Stimulated activated CD4-positive, alpha-beta T cell treated with anti-CD3 and anti-CD28 coated beads, Interleukin-15, amount 100 ng/mL, for 48 hours (primary cell): ENCODE measurements at places on chromosomes 5 and 9.
A peak's percentile ranks its signal among the peaks of the same experiment; 100 is the strongest.

DNA sequence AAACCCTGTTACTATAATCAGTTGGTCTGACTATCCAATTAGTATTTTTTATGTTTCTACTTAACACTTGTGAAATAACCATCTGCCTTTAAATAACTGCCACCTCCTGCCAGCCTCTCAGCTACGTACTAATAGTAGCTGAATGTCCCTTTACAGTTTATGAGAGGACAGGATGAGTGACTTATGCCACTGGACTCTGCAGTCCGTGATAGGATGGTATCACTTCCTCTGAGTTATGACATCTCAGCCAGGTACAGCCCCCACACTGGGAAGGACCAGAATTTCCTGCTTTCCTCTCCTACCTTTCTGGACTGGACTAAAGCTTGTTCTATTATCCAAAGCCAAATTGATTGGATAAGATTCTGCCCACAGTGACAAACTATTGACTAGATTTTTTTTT lies 102.9 kb downstream of the ZFAND5 start:
- DNase-seq: no peak

- no peak for DNase-seq
These were observed 31.4 kb upstream of the RAB3C start for GRCh38 chr5:58551492-58551891.

DNA sequence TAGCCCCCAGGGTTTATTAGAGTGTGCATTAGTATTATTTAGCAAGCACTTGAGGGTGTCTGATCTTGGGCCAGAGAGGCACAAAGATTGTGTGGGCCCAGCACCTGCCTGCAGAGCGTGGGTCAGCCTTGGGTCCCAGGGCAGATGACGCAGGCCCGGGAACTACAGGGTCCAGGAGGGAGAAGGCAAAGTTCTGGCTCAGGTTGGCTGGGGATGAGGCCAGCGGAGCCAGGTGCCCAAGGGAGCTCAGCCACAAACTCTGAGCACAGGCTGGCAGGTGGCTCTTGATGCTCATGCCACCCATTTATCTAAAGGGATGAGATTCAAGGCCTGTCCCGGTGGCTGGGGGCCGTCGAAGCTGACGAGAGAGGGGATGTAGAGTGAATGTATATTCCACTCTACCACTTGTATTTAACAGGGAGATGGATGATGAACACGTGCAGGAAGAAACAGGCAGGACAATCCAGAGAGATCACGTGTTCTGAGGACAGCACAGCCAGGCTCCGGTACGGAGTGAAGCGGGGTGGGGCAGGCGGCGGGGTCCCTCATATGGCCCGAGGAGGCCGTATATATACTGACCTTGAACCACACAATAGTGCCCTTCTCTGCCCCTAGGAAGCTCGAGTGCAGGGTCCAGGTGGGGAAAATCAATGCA lies 818 bp upstream of the OBP2A start:
- no peak for DNase-seq

DNA sequence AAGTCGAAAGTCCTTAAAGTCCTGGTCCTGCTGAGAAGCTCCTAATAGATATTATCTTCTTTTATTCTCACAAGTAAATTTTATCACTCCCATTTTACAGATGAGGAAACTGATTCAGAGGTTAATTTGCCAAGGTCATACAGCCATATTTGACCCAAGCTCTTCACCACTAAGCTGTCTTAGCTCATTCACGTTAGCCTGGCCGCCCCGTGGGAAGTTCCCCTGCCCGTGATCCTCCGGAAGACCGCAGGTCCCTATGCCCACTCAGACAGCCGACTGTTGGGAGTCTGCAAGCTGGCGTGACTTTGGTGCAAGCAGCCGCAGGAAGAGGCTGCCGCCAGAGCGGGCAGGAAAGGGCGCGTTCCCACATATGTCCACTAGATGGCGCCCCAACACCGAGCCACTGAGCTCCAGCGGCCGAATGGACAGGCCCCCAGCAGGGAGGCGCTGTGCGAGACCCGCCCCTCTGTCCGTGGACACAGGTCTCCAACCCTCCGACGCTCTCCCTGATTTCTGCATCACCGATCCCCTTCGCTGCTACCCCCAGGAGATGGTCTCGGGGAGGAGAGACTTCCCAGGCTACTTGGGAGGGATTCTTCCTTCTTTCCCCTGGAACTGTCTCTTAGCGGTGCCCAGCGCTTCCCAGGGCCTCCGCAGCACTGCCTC lies 10.0 kb upstream of the ARAP3 start:
- peak; percentile 66 for DNase-seq

DNA sequence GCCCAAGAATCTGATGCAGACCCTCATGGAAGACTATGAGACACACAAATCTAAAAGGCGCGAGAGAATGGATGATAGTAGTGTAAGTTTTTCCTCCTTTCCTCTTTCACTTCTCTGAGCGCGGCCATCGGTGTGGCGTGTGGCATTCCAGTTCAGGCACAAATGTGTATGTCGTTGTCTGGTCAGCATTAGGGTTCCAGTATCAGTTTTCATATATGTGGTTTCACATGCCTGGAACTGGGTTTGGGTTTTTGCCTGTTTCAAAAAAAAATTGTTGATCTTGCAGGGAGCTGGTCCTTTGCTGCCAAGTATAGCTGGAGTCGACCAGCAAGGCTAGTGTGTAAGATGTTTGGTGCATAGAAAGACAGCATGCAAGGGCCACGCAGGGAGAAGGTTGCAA lies 51.5 kb downstream of the C9orf152 start:
- no peak for DNase-seq

GRCh38 chr5:66958201-66958979 lies 238.2 kb downstream of the CD180 start:
- DNase-seq: no peak

GRCh38 chr9:130493021-130493420 lies 48.3 kb downstream of the ASS1 start:
- DNase-seq: no peak

DNA sequence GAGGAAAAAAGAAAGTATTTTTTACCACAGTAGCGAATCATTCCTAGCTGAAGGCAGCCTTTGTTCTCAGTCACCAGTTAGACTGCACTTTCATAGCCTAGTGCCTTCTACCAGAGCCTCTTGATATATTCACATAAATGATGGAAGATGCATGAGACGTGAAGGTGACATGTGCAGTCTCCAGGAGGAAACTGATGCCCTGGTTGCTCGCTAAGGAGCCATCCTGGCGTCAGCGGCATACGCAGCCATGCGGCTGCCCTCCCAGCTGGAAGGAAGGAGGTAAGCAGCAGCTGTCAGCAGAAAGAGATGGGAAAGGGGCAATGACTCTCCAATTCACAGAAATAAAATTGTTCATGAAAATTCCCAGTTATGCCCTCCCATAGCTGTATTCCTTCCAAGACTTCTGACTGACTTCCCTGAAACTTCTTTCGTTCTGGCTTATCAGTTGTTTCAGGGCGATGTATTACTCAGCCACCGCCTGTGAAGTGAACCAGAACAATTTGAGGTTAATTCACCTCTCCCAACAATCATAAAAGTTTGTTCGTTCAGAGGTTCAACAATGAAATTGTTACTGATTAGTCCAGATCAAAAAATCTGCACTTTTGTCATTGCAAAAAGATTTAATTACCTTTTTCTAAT lies 331.2 kb downstream of the NR2F1-AS1 start:
- no peak for DNase-seq

DNA sequence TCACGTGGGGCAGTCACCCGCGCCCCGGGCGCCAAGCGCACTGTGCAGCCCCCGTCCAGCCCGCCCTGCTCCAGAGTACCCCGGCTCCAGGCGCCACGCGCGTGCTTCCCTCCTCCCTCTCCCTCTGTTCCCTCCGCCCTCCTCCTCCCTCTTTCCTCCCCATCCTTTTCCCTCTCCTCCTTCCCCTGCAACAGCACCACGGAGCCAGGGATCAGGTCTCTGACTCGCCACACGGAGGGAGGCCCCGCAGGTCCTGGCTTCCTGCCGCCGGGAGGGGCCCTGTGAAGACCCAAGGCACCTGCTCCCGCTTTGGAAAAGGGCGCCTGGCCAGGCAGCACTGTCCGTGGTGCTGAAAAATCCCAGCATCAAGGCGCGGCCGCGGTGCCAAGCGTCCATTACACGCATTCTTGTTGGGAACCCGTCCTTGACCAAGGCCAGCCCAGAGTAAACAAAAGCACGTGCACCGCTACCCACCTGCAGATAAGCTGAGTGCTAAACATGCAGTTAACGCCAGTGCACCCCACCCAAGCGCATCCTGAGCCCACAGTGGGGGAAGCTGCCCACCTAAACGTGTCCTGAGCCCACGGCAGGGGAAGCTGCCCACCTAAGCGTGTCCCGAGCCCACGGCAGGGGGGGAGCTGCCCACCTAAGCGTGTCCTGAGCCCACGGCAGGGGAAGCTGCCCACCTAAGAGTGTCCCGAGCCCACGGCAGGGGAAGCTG lies 21.7 kb downstream of the SLC6A18 start:
- DNase-seq: no peak
